Bone marrow (tissue), 2 donors: ENCODE measurements at places on chromosomes 5 and 9.

- DNase-seq: no peak
Observed at GRCh38 chr5:111854186-111854585, 97.2 kb upstream of the NREP start.

GRCh38 chr5:68406767-68407241, 191.2 kb downstream of the PIK3R1 start:
- no peak for DNase-seq

- DNase-seq: no peak
Observed at GRCh38 chr9:3277200-3277599, 248.6 kb downstream of the RFX3 start.

- DNase-seq: no peak
Observed at GRCh38 chr5:14775857-14776256, 95.7 kb downstream of the ANKH start.

DNA sequence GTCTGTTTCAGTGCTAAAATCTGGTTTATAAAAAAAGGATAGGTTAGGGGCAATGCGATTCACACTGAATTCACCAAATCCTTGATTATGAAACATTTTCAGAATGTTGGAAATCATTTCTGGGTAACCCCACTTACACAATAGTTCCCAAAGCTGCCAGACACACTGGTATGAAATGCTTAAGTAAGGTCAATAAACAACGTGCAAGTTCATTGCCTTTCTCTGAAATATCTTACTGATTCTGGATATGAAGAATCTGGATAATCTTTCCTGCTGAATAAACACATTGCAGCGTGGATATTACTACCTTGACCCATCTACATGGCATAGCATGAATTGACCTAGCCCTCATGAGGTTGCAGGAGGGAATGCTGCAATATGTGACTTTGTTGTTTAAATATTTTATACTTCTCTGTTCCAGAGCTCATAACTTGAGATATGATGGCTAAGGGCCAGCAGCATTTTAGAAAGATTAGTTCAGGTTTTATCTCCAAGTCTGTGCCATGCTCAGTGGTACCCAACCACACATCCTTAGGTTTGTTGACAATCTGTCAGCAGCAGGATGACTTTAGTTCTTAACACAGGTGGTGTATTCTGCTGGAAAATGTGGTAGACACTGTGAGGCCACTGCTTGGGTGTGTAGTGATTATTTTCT, 121.0 kb downstream of the NREP start:
- no peak for DNase-seq

DNA sequence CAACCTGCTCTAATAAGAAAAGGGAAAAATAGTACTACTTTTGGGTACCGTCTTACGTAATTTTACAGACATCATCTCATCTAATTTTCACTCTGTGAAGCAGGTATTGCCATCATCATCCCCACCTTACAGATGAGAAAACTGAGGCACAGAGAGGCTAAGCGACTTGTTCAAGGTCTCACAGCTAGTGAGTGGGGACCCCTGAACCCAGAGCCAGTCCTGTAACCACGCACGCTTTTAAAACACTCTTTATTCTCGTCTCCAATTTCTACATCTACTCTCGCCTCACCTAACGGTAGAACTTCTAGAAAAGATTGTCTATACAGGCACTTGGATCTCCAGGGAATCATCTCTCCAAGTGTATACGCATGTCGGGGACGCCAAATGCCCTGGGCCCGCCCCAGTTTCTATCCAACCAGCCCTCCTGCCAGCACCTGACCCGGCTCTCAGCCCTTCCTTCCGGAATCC, 1.5 kb upstream of the TRAF1 start:
- no peak for DNase-seq

GRCh38 chr9:76445976-76446375, 13.0 kb upstream of the GCNT1 start:
- no peak for DNase-seq
